Occipital lobe (tissue), 3 donors: ENCODE measurements at places on chromosomes 11 and 22. TPM values are rescaled to one million over a fixed set of nuclear protein-coding genes. Genes with fewer than 3 reads are reported as not detected.

DNA sequence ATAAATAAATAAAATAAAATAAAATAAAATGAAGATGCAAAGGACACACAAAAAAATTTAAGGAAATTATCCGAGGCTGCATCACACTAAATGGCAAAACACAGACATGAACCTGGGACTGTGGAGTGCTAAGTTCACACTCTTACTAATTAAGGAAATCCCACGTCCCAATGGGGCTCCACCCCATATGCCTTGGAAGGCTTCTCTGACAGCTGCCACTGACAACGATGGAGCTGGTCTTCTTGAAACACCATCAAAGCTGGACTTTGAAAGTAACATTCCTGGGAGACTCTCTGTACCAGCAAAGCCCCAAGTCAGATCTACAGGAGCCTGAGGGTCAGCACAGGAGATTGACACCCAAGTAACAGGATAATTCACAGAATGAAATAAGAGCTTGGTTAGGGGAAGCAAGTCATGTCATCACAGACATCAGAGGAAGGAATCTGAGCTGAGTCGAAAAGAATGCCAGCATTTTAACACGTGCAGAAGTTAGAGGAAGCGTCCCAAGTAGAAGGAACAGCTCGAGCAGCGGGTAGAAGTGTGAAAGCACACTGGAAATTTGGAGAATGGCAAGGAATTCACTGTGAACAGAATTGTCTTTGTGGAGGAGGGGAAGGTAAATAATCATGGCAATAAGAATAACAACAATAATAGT, 13.8 kb downstream of the TPST2 start:
- no peak for DNase-seq

DNA sequence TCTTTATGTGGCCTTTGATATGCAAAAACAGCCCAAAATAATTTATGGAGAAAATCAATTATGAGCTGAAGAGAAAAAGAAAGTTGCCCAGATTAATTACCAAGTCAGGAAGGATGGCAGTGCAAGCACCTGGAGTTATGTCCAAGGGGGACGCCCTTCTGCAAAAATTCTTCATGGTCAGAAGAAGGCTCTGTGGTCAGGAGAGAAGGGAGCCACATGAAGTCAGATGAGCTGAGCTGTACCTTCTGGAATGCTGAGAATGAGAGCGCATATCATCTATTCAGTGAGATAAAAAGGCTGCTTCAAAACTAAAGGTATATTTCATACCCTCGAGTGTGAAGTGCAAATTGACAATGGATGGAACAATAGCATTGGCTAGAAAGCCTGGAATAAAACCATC, 607.4 kb downstream of the NTM start:
- DNase-seq, result no peak

DNA sequence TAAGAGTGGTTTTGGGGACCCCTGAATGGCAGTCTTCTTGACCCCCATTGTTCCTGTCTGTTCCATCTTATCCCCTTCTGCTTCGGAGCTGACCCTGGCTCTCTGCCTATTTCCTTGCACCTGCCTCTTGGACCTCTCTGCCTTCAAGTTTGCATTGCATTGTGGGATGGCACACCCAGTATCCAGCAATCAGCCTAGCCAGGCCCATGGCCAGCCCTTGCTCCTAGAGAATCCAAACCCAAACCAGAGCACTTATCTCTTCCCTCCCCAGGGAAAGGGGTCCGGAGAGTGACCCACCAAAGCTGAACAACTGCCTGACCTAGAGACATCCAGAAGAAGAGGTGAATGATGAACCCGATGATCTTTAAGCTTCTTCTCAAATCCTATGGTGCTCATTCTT, 607.3 kb upstream of the CADM1 start:
- DNase-seq, result no peak

DNA sequence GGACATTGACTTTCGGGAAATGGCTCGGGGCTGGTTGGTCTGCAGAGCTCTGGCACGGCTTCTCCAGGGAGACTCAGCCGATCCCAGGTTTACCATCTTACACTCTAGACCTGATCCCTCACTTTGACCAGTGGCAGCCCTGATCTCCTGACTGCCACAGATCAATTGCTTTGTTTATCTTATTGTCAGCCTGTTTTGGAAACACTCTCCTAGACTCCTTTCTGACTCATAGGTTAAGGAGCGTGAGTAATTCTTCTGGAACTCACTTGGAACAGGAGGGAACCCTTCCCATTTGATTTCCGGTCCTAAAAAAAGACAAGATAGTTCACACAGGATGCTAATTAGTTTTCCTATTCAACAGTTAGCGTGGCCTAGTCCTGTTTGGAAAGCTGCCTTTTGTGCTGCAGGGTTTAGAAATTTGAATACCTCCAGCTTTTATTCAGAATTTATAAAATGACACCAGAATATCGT, 16.0 kb upstream of the BMAL1 start:
- DNase-seq, result no peak

DNA sequence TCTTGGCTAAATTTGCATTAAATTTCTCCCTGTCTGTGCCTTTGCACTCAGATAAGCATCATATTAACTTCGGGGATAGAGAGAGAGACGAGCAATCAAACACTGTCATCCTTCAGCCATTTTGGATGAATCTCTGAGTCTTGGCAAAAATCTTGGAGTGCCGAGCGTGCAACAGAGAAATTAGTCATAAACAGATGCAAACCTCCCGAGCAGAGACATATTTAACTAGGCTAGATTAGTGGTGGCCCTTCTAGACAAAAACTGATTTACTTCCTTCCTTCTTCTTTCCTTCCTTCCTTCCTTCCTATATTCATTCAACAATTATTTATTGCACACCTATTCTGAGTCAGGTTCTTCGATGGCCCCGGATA, 114.4 kb upstream of the BLID start:
- no peak for DNase-seq

DNA sequence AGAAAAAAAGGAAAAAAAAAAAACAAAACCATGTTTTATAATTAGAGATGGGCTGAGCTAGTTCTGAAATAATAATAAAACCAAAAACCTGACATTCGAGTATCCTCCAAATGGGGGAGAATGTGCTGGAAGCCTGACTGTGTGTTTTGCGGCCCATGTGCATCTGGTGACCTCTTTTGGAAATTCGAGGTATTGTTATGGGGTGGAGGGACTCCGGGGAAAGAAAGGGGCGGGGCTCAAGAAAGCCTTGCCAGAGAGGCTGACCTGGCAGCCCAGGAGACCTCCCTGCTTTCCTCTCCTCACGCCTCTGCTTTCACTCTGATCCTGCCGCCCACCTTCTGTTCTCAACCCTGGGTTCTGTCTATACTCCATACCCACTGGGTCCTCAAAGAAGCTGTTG, 72.9 kb downstream of the CTTN start:
- DNase-seq, result no peak

DNA sequence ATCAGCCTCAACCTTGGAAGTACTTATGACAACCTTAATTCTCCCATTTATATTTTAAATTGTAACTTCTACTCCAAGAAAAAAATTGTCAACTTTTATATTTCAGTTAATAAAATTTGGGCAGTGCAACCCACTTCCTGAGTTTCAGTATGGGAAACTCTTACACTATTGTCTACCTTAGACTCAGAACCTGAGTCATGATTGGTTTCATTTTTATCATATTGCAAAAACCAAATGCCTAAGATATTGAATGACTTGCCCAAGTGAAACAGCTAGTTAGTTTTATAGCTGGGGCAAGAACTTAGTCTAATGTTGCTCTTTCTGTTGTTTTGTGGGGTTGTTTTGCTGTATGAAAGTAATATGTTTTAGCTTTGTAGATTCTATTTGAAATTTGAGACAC, 334.0 kb upstream of the ARHGAP42 start:
- no peak for DNase-seq

The C11orf91 gene
- not detected for total RNA-seq

The CD6 gene
- 0.16 TPM for total RNA-seq

The PRAME gene
- not detected for total RNA-seq
